ENCODE measurements at places on chromosomes 2 and 18.

DNA sequence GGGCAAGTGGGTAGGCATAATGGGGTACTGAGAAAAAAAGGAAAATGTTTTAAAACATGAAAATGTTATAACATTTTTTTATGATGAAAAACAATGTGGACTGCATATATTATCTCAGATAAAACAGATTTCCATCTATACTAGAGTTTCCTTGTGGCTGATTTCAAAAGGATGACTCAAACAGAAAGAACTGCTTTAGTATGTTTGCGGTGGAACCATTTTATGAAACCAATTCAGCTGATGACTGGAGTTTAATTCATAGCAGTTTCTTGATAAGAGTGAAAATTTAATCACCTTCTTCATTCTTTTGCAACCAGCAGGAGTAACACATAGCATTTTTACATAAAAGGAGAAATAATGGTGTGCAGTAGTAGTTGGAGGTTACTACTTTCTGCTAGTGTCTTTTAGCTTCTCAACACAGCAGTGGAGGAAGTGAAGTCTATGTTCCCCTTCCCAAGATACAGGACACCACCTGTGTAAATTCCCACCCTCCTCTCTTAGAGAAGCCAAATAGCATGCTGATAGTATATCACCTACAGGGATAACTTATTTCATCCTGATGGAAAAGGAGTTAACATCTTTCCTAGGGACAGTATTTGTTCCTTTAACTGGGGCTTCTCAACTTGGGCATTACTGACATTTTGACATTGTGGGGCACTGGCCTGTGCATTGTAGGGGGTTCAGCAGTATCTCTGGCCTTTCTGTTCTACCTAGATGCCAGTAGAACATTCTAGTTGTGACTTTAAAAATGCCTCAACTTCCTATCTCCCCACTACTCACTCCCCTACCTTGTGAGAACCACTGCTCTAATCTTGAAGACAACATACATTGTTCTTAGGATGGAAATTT, 29.9 kb downstream of the PELI1 start:
- no peak for DNase-seq

GRCh38 chr2:68521037-68521436, 53.7 kb downstream of the APLF start:
- no peak for DNase-seq

DNA sequence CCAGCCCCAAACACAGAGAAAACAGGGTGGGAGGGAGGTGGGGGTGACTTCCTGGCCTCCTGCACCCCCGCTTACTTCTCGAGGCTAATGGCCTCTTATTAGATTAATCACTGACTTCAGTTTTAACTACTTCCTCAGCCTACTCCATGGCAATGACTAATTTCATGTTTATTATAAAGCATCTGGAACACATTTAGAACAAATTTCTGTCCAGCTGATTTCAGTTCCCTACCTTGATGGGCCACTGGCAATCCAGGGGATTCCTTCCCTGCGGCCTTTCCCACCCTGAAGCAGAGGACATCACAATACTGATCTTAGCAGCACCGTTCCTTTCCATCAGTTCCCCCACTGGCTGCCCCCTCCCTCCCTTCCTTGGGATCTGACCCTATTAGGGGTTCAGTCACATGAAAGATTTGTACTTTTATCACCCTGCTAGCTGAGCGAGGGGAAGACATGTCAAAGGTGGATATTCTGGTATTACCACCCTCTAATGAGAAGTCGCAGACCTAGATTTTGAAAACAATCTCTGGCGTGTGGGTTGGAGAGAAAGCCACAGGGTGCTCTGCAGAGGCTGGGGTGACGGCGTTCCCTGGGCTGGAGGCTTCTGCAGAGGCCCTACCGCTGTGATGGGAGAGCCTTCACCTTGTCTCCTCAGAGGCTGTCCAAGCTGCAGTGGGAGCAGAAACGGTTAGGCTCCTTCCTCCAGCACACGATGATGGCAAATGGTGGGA, 67.6 kb downstream of the KIAA2012 start:
- no peak for DNase-seq

DNA sequence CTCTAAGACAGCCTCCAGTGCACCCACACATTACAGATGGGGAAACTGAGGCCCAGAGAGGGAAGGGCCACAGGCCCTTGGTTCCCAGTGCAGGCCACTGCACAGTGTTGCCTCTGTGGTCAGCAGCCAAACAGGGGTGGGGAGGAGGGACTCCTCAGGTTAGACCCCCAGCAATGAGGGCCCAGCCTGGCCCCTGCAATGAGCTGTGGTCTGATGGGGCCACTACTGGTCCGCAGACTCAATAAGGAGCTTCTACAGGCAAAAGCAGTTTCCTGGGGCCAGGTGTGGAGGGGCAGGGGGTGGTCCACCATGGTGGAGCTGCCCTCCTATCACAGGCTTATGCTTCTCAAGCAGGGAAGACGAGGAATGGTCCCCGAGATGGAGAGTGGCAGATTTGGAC, 87.6 kb downstream of the HS1BP3 start:
- no peak for DNase-seq

DNA sequence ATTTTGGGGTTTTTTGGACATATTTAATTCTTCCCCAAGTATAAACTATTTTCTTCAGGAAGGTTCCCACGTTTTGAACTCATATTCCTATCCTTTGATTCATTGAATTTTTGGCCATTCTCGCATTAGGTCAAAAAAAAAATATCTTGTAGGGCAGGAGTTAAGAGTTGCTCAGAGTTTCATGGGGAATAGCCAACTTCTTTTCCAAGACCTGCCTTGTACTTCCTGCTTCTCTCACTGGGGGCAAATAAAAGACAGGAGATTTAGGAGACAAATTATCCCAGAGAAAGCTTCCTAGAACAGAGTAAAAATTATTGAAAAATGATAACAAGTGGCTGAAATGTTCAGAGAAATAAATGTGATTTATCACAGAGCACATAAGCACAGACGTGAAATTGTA, 55.2 kb upstream of the BCL11A start:
- DNase-seq, result no peak

DNA sequence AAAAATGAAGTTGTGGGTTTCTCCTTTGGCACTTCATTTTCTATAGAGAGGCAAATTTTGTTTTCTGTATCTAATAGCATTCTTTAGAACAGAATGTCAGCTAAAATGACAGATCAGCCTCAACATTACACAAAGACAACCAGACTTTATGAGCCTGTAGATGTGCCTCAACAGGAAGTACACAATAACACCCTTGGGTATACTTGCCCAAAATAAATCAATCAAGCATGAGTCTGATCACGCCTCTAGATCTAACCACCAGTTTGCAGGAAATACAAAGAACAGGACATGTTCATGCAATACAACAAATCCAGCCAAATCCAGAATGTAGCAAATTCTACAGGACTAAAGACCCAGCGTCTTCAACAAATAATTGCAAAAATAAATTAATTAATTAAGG, 11.2 kb upstream of the DAPL1 start:
- DNase-seq, result no peak

DNA sequence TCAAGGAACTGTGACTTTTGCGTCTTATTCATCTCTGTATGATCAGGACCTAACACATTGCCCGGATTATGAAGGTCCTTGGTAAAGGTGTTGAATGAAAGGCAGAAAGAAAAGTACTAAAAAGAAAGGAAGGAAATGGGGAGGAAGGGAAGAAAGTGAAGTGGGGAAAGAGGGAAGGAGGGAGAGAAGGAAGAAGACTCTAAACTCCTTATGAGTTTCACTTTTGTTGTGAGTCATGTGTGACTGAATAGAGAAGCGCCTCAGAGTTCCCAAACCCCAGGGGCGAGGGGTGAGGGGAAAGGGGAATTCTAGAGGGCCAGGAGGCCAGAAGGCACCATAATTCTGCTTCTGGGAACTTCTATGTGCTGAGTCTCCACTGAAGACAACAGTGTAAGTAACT, 30.9 kb upstream of the OSBPL6 start:
- DNase-seq, result no peak

- DNase-seq, result no peak
Observed at GRCh38 chr2:116582850-116583249, 1231.6 kb upstream of the DDX18 start.

- DNase-seq, result no peak
Observed at GRCh38 chr2:1561811-1562421, 148.7 kb downstream of the TPO start.

DNA sequence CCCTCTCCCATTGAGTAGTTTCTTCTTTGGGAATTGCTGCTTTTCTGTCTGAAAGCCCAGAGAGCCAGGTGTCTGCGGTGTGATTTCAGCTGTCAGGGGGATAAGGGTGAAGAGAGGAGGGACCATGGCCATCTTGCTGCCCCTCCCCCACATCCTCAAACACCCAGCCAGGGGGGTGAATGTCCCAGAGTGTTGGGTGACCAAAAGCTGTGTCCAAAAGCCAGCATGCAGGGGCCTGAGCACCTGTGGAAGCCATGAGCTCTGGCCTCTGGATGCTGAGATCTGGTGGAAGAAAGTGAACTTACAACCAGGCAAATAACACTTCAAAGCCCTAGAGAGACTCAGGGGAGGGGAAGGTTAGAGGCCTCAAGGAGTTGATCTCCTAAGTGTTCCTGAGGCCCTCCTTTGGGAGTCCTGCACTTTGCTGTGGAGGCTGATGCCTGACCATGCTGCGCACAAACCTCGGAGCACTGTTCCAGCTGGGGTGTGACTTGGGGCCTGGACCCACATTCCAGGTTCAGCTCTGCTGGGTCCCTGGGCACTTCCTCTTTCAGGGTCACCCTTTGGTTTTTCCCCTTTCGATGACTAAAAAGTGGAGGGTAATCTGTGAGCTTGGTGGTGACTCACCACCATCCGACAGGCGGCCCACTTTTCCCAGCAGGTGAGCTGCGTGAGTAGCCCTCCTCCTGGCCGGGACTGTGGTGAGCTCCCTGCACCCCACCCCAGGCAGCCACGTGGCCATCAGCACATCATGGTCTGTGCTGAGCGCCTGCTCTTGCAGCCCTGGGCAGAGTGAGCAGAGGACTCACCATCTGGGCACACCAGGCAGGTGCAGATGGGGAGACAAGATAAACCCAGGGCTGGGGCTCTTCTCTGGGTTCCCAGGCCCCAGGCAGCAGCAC, 66.8 kb upstream of the FOSL2 start:
- no peak for DNase-seq

DNA sequence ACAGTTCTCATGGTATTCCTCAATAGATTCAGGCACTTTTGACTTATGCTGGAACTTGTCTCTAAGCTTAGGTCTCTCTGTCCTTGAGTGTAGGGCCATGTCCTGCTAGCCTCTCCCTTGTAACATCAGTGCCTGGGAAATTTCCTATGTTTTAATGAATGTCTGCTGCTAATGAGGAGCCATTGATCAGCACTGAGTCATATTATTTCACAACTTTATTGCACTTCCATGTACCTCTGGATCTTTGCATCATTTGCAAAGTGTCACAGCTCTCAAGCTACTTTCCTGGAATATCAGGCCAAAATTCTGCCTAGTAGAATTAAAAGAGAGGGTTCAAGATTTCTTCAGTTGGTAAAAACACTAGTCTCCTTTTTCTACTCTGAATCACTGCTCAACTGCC, 102.5 kb downstream of the GAREM1 start:
- no peak for DNase-seq

GRCh38 chr2:203533676-203534591, 1.2 kb downstream of the RAPH1 start:
- no peak for DNase-seq

DNA sequence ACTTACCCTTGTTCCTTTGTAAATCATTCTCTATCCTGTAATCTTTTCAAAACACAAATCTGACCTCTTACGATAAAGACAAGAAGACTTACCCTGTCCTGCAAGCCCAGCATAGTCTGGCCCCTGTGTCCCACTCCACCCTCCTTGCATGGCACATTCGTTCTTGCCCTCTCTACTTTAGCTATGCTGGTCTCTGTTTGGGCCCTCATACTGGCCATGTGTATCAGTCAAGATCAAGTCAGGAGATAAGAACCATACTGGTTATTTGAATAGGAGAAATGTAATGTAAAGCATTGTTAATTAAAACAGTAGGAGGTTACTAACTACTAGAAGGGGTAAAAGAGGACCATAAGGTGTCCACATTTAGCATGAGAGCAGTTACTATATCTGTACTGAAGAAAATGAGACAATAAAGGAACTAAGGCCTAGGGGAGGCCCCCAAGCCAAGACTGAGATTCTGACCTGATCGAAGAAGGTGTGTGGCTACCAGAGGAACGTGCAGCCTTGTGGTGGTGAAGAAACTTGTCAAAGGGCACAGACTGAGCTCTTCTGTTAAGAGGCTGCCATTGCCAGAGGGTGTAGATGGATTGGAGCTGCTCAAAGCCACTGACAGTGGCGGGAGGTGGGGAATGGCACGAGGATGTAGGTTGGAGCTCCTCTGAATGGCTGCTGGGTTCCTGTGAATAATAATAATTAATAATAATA, 80.8 kb downstream of the KCTD18 start:
- DNase-seq, result no peak
